RPMI8226 (cell line): ENCODE measurements at places on chromosomes 4 and X.

- no peak for DNase-seq
These were observed 24.6 kb upstream of the ASB5 start for GRCh38 chr4:176293660-176294059.

DNA sequence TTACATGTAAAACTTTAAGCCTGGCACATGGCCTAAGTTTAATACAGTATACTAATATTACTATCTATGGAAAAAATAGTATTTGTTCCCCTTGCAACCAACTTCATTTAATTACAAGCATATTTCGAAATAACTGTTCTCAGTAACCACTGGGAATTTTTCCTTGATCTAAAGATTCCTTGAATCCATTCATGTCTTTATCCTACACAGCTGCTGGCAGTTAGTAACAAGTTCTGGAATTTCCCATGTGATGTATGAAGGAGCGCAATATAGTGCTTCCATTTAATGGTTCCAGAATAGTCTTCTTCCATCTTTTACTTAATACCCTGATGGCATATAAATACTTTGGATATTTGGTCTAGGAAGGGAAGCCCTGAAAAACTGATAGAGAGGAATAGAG, 136.5 kb downstream of the AASDH start:
- DNase-seq, result no peak

DNA sequence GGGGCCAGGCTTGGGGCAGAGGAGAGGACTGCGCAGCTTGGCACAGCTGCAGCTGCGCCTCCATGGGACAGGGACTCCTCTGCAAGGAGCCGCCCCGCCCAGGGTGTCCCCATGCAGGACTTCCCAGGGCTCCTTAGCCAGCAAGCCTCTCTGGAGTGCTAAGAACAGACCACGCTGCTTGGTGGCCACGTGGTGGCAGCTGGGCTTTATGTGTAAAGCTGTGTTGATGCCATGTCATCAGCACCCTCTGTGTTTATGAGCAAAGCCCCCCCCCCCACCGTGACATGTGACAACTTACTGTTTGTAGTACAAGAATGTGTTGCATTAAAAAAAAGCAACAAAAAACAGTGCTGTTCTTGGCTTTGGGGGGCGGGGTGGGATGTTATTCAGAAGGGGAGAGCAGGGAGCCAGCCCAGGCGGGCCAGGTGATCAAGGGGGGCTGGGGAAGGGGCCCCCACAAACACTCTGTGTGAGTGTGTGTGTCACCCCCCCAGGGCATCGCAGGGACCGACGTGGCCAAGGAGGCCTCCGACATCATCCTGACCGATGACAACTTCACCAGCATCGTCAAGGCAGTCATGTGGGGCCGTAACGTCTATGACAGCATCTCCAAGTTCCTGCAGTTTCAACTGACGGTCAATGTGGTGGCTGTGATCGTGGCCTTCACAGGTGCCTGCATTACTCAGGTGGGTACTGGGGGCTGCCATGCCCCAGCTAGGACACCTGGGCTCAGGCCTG, 40.3 kb downstream of the ATP2B3 start:
- DNase-seq, result no peak

GRCh38 chr4:37938208-37938607, 22.0 kb upstream of the PTTG2 start:
- DNase-seq, result no peak

DNA sequence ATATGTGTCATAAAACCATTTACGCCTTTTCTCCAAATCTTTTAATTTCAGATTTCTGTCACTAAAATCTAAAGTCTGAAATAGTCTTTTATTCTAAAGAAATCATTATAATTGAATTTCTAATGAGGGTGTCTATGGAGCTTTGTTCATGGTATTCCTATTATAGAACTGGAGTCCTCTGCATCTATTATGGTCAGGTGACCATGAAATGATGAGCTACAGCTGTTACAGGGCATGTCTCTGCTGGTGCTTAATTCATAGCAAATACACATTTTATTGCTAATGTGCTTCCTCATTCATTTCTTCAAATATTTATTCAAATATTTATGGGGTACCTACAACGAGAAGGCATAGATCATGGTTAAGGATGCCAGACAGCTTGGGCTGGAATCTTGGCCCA, 126.1 kb downstream of the NAA11 start:
- no peak for DNase-seq

GRCh38 chrX:22666441-22666840, 333.3 kb upstream of the DDX53 start:
- peak; percentile 46 for DNase-seq

DNA sequence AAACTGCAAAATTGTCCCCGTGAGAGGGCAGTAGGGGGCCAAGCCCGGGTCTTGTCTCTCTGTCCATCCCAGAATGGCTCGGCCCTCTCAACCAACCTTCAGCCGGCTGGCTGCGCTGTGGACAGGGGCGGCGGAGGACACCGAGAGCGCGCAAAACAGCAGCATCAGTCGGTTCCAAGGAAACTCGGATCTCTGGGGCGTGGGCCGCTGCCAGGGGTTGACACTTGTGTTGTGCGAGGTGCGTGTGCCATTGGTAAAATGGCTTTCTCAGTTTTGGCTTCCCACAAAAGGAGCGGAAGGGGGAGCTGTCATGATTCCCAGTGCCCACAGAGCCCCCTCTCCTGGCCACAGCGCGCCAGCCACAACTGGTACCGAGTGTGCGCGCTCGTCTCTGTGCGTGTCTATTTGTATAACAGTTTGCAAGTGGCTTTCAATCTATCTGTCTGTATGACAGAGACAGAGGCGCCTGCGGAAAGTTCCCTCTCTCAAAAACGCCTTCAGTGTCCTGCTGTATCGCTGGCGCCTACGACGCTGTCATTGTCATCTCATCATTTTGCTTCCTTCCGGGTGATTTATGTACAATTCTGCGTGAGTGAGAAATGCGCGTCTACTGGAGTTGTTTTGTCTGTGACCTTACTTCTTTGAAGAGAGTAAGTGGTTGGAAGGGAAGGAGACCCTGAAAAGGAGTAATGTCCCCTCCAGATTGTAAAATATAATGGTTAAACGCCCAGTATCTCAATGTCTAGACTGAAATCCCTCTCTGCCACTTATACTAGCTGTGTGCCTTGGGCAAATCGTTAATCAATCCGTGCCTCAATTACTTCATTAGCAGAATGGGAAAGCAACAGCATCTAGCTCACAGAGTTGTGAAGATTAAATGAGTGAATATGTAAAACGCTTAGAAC, 1.8 kb downstream of the DKK2 start:
- no peak for DNase-seq

- DNase-seq, result no peak
These were observed 53.1 kb downstream of the FAM114A1 start for GRCh38 chr4:38920677-38921076.

DNA sequence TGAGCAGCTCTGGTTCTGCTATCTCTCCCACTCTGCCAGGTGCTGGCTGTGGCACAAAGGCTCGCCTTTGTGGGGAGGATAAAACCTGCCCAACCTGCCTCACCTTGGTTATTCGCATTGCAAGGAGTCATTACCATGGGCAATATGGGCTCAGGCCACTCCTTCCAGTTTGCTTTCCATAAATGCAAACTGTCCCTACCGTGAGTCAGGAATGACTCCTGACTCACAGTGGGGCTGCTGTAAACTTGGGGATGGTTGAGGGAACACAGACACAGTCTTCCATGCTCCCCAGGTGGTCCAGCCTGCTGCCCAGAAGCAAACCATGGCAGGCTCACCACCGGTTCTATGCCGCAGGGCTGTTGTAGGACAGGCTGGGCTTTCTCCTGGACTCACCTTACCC, 36.1 kb downstream of the COQ2 start:
- DNase-seq, result no peak

DNA sequence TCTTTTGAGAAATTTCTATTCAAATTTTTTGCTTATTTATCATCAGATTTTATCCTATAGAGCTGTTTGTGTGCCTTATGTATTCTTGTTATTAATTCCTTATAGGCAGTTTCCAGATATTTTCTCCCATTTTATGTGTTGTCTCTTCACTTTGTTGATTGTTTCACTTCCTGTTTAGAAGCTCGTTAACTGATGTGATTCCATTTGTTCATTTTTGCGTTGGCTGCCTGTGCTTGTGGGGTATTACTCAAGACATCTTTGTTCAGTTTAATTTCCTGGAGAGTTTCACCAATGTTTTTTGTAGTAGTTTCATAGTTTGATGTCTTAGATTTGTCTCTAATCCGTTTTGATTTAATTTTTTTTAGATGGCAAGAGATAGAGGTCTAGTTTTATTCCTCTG, 14.6 kb downstream of the ZNF718 start:
- DNase-seq, result no peak

- no peak for DNase-seq
These were observed 188.0 kb upstream of the C1QTNF7 start for GRCh38 chr4:15239866-15240265.

GRCh38 chrX:68824565-68825125, 4.2 kb upstream of the EFNB1 start:
- no peak for DNase-seq

GRCh38 chr4:33411182-33411581, 2691.0 kb downstream of the PCDH7 start:
- no peak for DNase-seq

GRCh38 chr4:124931050-124931449, 218.5 kb upstream of the ANKRD50 start:
- DNase-seq, result no peak

DNA sequence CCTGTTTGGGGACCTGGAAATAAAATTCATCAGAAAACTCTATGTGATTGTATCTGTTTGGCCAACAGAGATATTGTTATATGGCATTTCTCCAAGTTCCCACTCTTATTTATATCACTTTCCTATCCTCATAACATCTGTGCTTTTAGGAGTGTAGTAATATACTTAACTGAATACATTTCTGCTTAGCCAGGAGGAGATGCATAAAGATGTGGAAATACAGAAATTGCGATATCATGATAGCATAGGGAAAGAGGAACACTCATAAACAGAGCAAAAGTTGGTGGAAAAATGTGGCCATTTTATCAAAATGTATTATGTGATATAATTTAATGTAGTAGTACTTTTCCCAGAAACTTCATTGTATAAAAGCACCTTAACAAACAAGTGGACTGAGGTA, 46.1 kb upstream of the TSPAN7 start:
- DNase-seq, result no peak

DNA sequence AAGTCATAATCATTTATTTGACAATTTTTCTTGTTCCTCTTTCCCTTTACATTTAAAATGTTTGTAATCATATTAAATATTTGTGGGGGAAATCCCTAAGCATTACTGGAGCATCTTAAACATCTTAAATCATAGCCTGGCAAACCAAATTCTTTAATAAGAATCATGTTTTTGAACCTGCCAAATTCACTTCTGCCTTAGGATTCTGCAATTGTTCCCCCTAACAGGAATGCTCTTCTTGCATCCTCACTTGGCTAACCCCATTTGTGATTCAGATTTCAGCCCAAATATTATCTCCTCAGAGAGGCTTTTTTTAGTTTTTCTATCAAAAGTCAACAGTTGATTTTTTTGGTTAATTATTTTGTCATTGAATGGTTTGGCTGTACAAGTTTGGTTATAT, 241.1 kb downstream of the MAPK10 start:
- no peak for DNase-seq

DNA sequence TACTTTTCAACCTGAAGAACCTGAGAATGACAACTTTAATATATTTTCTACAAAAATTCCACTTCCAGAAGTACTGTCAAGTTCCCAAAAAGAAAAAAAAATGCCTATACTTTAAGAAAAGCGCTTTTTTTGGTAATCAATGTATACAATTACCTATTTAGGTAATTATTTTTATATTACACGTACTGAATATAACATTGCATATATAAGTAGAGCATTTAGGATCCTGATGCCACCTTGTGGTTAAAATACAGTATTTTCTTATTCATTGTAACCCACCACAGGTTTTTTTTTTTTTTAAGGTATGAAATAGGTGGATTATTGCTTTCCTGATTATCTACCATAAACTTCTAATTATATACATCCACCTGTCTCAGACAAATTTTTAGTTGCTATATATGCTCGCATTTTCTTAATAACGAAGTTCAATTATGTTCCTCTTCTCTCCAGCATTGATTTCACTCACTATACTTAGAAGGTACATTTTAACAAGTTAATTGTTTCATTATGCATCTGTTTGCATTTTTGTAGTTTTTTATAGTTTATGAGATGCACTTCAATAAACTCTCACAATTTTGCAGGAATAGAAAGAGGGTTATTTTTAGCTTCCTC, 5.2 kb downstream of the MAP9 start:
- no peak for DNase-seq

DNA sequence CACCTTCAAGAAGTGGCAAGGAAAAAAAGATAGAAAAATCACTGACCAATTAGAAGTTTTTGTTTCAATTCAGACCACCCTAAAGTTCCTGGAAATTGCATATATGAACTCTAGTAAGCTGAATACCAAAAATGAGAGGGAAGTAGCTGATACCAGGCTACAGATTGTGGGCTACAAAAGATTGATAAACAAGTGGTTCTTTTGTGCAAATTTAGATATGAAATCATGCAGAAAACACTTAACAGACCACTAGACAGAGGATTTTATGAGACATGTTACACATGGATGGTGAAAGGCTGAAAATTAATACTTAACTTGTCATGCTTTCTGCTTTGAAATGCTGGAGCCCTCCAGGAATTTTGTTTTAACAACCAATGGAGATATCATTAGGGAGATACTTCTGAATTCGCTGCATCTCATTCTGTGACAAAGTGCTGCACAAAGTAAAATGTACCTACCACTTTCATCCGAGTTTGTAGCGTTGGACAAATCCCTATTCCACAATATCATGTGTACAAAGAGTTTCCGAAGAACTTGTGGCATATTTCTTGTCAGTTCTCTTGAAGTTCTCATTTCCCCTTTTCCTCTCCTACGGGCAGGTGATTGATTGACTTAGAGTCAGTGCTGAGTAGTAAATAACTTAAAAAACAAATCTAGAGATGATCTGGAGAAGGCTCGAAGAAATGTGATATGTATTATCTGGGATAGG, 235.0 kb downstream of the PALLD start:
- no peak for DNase-seq
